ENCODE measurements at places on chromosomes 2 and 18.

- DNase-seq, result no peak
Measured at GRCh38 chr18:21054252-21054821, 57.3 kb downstream of the ROCK1 start.

DNA sequence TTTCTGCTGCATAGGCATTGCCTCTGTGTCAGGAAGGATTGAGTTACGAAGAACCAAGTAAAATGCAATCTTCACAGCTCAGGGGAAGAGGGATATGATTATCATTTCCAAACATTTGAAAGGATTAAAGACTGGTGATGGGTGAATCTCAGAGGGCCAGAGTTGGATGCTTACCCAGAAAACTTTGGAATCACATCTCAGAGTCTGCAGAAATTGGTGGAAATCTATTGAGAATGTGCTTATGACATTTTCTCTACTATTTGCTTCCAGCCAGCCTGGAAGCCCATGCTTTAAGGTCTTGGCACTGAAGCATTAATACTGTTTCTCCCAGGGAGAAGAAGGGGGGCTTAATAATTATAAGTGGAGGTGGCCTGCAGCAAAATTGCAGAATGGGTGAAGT lies 1301.4 kb upstream of the PIK3C3 start:
- no peak for DNase-seq

DNA sequence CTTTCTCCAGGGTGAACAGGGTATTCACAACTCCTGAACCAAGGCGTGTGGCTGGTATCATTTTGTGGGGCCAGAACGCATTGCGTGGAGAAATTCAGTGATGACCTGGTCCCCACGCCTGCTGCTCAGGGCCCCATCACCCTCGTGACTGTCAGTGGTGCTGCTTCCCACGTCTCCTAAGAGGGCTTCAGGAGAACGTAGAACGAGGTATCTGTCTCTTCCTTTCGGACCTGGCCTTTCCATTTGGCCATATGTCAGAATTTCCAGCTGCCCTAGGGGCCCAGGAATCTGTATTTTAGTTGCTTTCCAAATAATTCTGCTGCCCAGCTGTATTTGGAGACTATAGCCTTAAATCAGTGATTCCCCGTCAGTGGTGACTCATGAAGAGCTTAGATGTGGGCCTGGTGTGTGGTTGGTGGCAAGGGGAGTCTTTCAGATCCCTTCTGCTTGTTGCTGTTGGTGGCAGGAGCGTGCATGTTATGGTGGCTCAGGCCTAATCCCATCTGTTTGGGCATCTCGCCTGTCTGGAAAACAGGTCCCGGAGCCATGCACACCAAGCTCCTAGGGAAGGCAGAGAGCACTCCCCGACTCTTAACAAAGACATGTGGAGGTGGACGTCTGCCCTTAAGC lies 56.4 kb downstream of the NPAS2 start:
- DNase-seq, result no peak

DNA sequence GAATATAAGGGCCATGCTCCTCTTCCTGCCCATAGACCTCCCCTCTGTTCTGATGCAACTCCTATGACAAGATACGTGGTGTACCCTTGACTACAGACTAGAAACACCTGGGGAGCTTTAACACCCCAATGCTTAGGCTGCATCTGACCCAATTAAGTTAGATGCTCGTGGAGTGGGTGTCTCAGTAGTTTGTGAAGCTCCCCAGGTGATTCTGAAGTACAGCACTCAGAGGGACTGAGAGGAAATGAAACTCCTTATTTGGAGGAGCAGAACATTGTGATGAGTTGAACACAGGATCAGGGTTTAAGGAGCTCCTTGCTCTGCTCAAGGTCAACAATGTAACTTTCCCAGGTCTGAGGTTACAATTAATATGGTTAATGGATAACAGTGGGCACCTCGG lies 80.3 kb upstream of the TTC39C start:
- no peak for DNase-seq

GRCh38 chr18:38644875-38645641 lies 1079.5 kb upstream of the CELF4 start:
- no peak for DNase-seq

DNA sequence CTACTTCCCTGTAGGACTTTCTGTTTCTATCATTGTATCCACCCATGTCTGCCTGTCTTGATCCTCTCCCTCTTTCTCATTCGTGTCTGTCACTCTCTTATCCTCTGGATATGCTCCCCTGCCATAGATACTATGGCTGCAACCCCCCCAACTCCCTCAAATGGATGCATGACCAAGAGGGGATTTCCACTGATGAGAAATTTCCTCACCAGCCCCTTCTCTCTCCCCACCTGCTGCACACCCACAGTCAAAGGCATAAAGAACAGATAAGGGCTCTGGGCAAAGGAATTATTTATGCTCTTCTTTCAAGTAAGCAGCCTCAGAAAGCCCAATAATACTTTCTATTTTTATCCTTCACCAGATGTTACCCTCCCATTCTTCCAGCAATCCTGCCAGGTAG lies 121.3 kb downstream of the FOXI3 start:
- DNase-seq, result no peak

- DNase-seq, result no peak
Measured at GRCh38 chr2:136156411-136156810, 38.5 kb upstream of the CXCR4 start.

GRCh38 chr2:201269764-201270163 lies 9.4 kb downstream of the CASP8 start:
- DNase-seq, result no peak

DNA sequence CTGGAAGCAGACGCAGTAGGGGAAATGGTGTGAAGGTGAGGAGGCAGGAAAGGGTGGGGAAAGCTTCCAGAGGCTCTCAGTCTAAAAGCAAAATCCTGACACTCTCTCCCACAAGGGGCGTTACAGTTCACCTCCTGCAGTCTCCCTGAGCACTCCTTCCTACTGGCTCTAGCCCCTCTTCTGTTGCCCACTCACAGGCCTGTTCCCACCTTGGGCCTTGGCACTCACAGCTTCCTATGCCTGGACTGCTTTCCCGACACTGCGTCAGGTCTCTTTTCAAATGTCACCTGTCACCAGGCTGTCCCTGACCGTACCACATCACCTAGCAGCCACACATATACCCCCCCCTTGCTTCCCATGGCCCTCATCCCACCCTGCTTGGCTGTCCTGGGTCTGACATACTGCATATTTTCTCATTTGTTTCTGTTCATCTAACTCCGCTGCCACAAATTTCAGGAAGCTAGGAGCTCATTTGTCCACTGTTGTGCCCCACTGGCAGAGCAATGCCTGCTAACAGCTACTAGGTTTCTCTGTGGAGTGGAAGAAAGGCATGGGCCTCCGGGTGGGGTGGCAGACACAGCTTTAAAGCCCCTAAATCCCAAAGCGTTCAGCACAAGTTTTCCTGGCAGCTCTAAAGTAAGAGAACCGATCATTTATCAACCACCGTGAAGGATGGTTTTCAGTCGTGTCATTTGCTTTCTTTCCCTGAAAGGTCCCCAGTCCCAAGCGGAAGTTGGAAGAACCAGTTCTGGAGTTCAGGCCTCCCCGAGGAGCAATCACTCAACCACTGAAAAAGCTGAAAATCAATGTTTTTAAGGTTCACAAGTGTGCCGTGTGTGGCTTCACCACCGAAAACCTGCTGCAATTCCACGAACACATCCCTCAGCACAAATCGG lies 118.8 kb downstream of the ZNF532 start:
- no peak for DNase-seq

GRCh38 chr18:54783139-54783538 lies 45.1 kb upstream of the RAB27B start:
- DNase-seq, result no peak
